ENCODE measurements at places on chromosomes 12 and 14.

DNA sequence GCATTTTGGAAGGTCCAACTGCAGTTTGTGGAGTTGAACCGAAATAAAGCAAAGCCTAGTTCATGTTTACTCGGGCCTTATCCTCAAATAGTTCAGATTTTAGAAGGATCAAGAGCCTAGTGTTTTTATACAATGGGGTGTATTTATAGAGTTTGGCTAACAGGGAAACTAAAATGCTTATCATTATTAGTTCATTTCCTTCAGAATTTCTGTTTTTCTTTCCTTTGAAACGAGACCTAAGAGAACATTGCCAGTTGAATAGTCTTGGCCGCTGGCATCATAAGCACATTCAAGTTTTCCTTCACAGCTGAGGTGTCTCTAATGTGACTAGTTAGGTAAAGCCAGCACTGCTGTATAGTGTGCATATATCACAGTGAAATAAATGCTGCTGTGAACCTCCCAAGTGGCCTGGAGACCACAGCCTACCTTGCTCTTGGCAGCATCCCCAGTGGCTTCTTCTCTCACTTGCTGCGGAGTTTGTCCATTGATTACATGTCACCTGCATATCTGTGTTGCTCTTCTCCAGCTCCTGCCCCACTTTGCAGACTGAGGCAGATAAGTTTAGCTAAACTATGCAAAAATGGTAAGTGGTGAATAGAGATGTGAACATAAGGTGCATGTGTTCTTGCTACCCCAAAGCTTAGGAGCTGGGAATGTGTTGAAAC is 88.8 kb downstream of the ANO6 start:
- no peak for DNase-seq

GRCh38 chr14:95361373-95362137 is 41.8 kb upstream of the CLMN start:
- no peak for DNase-seq

- DNase-seq = no peak
Observed at GRCh38 chr12:65266408-65266807, 12.1 kb upstream of the MSRB3 start.

- no peak for DNase-seq
Observed at GRCh38 chr12:39867631-39868327, 238.1 kb downstream of the SLC2A13 start.

GRCh38 chr14:57735276-57735675 is 130.6 kb downstream of the SLC35F4 start:
- no peak for DNase-seq

GRCh38 chr12:54504550-54504949 is 7.0 kb downstream of the NCKAP1L start:
- no peak for DNase-seq

DNA sequence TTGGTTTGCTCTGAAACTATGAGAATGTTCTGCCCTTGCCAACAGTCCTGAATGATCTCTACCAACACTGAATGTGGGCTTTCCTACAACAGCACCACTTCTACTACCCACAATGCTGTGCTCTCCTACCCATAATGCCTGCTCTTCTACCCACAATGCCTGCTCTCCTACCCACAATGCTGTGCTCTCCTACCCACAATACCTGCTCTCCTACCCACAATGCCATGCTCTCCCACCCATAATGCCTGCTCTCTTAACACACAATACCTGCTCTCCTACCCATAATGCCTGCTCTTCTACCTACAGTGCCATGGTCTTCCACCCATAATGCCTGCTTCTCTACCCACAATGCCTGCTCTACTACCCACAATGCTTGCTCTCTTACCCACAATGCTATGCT is 92.3 kb downstream of the KCNK13 start:
- DNase-seq = no peak

GRCh38 chr14:101501858-101502615 is 59.3 kb upstream of the DIO3 start:
- no peak for DNase-seq

GRCh38 chr14:36662543-36663403 is 1.1 kb downstream of the PAX9 start:
- no peak for DNase-seq

DNA sequence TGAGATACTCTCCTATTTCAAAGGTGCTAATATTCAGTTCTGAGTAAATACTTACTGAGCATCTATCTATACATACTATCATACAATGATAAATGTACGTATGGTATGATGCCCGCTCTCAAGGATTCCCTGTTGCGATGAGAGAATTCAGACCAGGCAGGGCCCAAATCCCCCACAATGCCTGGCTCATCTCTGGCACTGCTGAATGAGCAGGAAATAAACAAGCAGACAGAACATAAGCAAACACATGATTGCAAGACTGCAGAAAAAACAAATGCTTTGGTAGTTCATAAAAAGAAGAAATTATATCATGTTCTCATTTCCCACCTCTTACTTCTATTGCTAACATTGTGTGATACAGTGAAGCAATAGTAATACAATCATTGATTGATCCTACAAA is 77.2 kb upstream of the DUSP6 start:
- no peak for DNase-seq

DNA sequence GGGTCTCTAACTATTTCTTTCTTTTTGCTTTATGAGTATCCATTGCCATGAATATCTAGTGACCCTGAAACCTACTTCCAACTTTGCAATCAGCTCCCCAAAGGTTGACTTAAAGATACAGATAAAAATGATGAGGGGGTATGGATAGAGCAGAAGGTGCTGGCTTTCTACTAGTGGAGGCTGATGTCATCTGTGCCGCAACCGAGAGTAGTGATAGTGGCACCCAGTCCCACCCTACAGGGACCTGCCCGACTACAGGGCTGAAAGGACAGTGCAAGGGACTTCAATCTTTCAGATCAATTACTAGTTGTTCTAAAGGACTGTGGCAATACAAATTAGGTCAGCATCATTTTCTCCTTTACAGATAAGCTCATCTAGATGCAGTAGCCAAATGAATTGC is 806.0 kb downstream of the VRK1 start:
- no peak for DNase-seq

DNA sequence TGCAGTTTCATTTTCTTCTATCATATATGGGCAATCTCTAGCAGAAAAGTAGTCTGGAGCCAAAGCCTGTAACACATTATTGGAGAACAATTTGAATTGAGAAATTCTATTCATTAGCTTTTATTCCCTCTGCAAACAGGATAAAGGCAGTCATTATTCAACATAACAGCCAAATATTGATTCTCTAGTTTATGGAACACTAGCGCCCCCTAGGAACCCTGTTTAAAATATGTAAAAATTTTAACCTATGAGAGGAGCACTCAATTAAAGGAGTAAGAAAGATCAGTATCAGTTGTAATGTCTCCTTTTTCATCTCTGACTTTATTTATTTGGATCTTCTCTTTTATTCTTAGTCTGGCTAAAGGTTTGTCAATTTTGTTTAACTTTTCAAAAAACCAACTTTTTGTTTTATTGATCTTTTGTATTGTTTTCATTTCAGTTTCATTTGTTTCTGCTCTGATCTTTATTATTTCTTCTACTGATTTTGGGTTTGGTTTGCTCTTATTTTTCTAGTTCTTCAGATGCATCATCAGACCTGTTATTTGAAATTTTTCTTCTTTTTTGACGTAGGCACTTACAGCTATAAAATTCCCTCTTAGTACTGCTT is 4.8 kb upstream of the LMNTD1 start:
- peak; percentile 21 for DNase-seq

DNA sequence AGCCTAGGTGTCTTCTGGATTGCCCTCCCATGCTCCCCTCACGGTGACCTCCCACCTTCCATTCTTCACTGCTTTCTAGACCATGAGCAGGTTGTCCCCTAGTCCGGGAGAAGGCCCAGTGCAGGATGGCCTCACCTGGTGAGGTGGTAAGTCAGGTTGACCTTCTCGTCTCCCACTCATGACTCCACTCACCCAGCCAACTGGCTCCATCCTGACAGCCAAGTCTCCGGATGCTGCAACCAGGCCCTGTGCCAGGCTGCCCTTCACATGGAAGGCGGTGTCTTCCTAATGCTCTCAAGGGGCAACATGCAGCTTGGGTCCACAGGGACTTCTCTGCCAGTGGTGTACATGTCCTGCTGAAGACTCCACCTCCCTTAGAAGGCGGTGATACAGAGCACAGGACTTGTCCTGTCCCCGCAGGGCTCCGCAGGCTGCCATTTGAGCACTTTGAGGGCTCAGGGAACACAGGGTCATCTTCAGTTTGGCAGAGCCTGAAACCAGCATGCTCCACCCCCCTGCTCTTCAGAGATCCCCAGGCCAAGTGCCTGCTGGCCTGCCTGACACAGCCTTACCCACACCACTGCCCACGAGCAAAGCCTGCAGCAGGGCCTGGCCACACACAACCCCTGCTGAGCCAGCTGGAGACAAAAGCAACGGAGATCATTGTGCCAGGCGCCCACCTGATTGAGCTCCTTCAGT is 25.4 kb downstream of the BATF start:
- no peak for DNase-seq

DNA sequence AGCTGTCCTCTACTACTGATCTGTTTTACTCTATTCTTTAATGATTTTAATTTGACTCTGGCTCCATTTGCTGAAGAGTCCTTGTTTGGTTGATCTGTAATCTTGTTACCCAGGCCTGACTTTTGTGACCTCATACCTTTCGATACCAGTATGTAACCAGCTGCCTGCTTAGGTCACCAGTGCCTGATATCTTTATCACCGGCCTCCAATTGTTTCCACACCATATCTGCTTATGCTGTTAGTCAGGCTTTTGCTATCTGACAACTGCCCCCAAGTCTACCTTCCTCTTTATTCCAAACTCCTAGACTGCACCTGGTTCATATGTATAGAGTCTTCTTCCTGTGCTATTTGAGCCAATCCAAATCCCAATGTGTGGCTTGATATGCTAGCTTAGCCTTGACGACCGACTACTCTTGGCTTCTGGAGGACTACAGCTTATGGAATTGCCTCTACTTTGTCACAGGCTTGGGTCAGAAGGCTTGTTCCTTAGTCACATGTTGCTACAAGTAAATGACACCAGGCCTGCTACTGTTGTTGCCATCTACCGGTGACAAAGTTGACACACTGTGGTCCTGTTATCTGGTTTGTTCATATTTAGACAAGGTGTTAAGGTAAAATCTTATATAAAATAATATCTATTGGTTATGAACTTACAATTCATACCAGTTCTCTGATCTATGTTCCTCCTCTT is 193.9 kb downstream of the TRHDE start:
- DNase-seq = no peak

- no peak for DNase-seq
Observed at GRCh38 chr14:85531587-85532373, 1.8 kb downstream of the FLRT2 start.

DNA sequence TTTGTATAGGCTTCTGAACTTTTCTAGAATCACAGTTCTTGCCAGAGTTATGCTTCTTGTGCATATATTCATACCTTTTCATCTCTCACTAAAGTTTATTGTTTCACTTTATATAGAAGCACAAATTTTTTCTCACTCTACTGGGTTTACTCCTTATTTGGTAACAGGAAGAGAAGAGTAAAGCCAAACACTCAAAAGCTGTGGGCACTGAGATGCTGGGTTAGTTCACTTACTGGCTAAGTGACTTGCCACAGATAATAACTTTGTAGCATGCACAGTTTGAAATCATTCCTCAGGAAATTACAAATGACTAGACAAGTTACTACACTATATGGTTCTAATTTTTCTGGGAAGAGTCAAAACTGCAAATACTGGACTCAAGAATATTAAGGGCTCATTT is 7.8 kb downstream of the HIGD1C start:
- DNase-seq = no peak

GRCh38 chr12:69661386-69661785 is 37.7 kb downstream of the BEST3 start:
- no peak for DNase-seq

- DNase-seq = no peak
Observed at GRCh38 chr12:7853557-7853956, 19.2 kb downstream of the SLC2A14 start.

DNA sequence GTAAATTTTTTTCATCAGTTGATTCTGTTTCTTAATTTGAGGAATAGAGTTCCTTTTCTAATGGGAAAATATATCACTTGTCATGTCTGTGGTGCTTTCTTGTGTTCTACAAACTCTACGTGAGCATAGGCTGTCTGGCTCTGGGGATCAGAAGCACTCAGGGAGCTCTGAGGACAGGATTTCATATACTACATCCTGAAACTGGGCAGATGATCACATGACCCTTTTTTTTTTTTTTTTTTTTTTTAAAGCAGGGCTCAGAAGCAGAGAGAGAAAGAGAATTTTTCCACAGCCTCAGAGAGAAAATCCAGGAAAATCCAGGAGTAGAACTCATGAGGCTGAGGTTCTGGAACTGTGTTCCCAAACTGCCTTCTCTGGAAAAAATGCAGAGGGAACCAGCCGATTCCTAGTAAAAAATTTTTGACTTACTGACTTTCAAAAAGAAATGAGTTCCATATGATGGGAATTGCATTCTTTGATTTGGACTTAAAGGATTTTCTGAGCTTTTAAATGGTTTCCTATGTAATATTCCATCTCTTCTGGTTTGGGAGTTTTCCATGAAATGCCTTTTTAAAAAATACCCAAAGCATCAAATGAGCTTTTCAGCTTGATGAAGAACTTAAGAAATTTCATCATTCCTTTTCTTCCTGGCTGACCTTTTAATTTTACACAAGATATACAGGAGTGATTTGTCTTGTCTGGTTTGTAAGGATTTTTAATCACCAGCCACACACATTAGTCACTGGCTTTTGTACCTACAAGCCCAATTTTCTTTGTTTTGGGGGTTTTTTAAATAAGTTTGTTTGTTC is 183.1 kb upstream of the HIF1A start:
- DNase-seq = no peak

- DNase-seq = no peak
Observed at GRCh38 chr12:91139286-91139685, 28.0 kb upstream of the LUM start.

DNA sequence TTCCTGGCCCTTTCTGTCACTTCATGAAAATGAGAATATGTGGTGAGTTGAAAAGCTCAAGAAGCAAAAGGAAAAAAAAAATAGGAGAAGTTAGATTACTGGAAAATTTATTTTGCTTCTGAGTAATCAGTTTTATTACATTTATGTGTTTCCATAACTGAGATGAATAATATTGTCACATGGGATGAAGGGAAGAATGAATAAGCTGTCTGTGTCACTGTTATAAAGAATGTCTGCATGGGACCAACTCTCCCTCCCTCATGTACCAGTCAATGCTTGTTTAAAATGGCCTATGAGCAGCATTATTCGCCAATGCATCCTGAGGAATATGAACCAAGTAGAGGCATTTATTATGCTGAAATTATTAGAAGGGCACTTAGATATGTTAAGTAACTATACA is 246.3 kb downstream of the PRKD1 start:
- DNase-seq = no peak

GRCh38 chr14:63045612-63046320 is 508 bp upstream of the KCNH5 start:
- no peak for DNase-seq

- DNase-seq = no peak
Observed at GRCh38 chr14:34843011-34843554, 32.1 kb downstream of the BAZ1A start.

- DNase-seq = no peak
Observed at GRCh38 chr12:12684375-12685106, 11.4 kb downstream of the GPR19 start.

Data from smooth muscle cell of the brain vasculature (primary cell).